Gastrocnemius medialis (tissue), 4 donors: ENCODE measurements at places on chromosomes 7 and 10. TPM values are rescaled to one million over a fixed set of nuclear protein-coding genes. Genes with fewer than 3 reads are reported as not detected.

The ZNF488 gene
- not detected for total RNA-seq

The CFAP69 gene
- total RNA-seq = 1.6 TPM

- H3K4me1 ChIP-seq = no peaks in the 10 kb centered on the region
- no peak overlapping the region for H3K27ac ChIP-seq
- no peak for DNase-seq
- H3K4me3 ChIP-seq = no peak overlapping the region
Observed at GRCh38 chr7:103833401-103833800, 156.1 kb downstream of the RELN start.

- H3K4me1 ChIP-seq = no peaks in the 10 kb centered on the region
- no peak overlapping the region for H3K4me3 ChIP-seq
- H3K27me3 ChIP-seq = no peaks in the 10 kb centered on the region
Observed at GRCh38 chr7:34451923-34452322, 206.1 kb upstream of the NPSR1 start.

GRCh38 chr7:28157831-28158416 is 22.7 kb downstream of the JAZF1 start:
- H3K27me3 ChIP-seq = no peaks in the 10 kb centered on the region
- H3K4me3 ChIP-seq = no peak overlapping the region
- H3K36me3 ChIP-seq = no peaks in the 10 kb centered on the region
- no peak overlapping the region for H3K27ac ChIP-seq
- peaks cover 7% of the 10 kb centered on the region for H3K4me1 ChIP-seq

The SHH gene
- not detected for total RNA-seq

DNA sequence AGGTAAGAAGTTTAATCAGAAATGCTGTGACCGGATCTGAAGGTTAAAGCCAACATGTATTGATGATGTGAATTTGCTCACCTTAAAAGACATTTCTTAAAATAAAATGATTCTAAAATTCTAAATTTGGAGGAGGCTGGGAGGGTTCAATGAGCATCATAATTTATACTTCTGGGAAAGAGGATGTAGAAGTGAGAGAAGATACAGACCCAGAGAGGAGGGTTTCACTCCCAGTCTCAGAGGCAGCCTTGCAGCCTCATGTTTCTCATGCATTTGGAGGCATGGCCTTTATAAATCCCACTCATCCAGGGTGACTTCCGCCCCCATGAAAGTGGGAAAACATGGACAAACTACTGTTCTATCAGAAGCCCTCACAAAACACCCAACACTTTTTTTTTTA is 305.6 kb upstream of the PITRM1 start:
- no peak for DNase-seq
- peaks cover 9% of the 10 kb centered on the region for H3K4me1 ChIP-seq
- H3K36me3 ChIP-seq = no peaks in the 10 kb centered on the region
- H3K4me3 ChIP-seq = no peak overlapping the region

The NODAL gene
- total RNA-seq = not detected

GRCh38 chr10:93799155-93799708 is 41.5 kb downstream of the LGI1 start:
- H3K27ac ChIP-seq = no peak overlapping the region
- H3K4me1 ChIP-seq = no peaks in the 10 kb centered on the region
- H3K4me3 ChIP-seq = no peak overlapping the region
- DNase-seq = no peak
- H3K27me3 ChIP-seq = no peaks in the 10 kb centered on the region

DNA sequence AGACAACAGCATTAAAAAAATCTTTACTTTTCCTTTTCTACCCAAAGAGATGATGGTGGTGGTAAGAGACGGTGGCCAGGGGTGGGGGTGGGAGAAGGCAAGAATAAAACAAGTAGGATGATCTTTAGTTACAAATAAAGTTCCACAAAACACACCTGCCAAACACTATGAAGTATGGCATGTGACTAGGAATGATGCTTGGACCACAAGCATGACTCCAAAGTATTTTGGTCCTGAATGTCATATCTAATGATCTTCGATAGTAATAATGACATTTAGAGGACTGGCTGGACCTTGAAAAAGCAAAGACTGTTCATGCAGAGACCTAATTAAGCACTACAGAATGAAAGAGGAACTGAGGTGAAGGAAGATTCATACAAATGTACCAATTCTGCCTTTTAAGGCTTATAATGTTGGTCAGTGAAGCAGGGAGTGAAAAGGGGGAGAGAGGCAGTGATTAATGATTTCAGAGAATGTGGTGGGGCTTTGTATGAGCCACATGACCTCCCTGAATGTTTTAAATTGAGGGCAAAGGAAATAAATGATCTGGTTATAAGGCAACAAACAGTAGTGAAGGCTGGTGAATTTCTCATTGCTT is 29.6 kb upstream of the DKK1 start:
- no peak overlapping the region for H3K4me3 ChIP-seq
- H3K36me3 ChIP-seq = no peaks in the 10 kb centered on the region
- no peak overlapping the region for H3K27ac ChIP-seq
- DNase-seq = no peak
- peaks cover 25% of the 10 kb centered on the region for H3K4me1 ChIP-seq

DNA sequence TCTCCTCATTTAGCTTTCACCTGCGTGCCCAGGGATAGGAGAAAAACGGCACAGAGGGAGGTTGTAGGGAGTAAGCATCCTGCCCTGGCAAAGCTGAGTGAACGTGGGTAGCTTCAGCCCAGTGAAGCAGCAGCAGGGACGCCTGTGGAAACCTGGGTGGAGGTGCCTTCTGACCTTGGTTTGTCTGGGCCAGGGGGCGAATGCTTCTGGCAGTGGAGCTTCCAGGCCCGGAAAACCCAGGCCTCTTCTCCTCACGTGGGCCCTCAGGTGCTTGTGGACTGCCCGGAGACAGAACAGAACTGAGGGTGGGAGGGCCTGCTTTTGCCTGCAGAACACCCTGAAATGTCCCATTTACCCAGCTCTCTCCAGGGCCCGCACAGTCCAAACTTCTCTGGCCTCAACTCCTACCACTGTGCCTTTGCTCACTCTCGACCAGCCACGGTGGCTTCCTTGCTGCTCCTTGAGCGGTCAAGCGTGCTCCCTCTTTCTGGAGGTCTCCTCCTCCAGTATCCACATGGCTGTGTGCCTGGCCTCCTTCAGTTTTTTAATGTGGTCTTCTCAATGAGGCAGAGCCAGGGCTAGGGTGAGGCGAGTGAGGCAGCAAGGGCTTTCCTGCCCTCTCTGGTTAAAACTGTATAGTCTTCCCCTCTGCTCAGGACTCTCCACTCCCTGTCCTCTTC is 62.4 kb downstream of the TMEM209 start:
- no peaks in the 10 kb centered on the region for H3K4me1 ChIP-seq
- no peaks in the 10 kb centered on the region for H3K27me3 ChIP-seq
- H3K4me3 ChIP-seq = no peak overlapping the region
- H3K36me3 ChIP-seq = no peaks in the 10 kb centered on the region
- no peak overlapping the region for H3K27ac ChIP-seq
- no peak for DNase-seq

- H3K4me1 ChIP-seq = peaks cover 4% of the 10 kb centered on the region
- H3K4me3 ChIP-seq = no peak overlapping the region
- H3K36me3 ChIP-seq = no peaks in the 10 kb centered on the region
- H3K27me3 ChIP-seq = no peaks in the 10 kb centered on the region
- DNase-seq = no peak
Observed at GRCh38 chr7:47354831-47355541, 226.9 kb downstream of the TNS3 start.

GRCh38 chr7:137484326-137484725 is 140.8 kb upstream of the PTN start:
- no peak overlapping the region for H3K27ac ChIP-seq
- no peak overlapping the region for H3K4me3 ChIP-seq
- no peaks in the 10 kb centered on the region for H3K4me1 ChIP-seq
- DNase-seq = no peak
- H3K36me3 ChIP-seq = no peaks in the 10 kb centered on the region
- no peaks in the 10 kb centered on the region for H3K27me3 ChIP-seq

- no peaks in the 10 kb centered on the region for H3K36me3 ChIP-seq
- no peaks in the 10 kb centered on the region for H3K27me3 ChIP-seq
- H3K4me3 ChIP-seq = no peak overlapping the region
- DNase-seq = no peak
Observed at GRCh38 chr7:12583176-12583575, 12.7 kb downstream of the SCIN start.

DNA sequence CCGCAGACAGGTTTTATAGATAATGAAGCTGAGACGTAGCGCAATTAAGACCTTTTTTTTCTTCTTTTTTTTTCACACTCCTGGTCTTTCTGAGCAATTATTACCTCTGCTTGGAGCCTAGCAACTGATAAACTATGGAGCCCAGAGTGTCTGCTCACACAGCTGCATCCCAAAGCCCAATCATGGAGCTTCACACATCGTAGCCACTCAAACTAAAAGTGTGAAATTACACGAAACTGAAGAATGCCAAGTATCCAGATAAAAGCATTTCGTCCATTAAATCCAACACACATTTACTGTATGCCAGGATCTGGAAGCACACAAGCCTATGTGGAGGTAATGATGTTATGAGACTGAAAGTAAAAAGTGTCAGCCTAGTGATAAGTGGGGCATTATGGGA is 97.6 kb downstream of the NRP1 start:
- no peak overlapping the region for H3K4me3 ChIP-seq
- no peaks in the 10 kb centered on the region for H3K36me3 ChIP-seq
- H3K27ac ChIP-seq = no peak overlapping the region

The TAF3 gene
- 10.1 TPM for total RNA-seq

GRCh38 chr10:299969-300368 is 164.7 kb downstream of the ZMYND11 start:
- H3K27me3 ChIP-seq = no peaks in the 10 kb centered on the region
- DNase-seq = no peak

DNA sequence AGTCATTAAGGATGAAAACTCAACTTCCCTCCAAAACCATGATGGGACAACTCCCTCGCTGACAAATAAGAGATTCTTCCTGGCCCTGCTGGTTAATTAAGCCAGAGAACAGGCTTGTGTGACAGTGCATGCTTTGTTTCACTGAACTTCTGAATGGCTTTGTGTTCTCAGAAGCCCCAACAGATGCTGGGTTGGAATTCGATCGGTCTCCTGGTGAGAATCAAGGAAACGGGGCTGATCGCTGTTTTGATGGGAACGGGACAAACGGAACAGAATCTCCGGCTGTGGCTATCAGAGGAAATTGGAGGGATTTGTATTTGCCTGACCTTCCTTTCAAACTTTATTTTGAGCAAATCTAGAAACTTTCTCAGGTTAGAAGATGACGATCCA is 145.0 kb downstream of the RNF216 start:
- H3K27me3 ChIP-seq = no peaks in the 10 kb centered on the region
- no peaks in the 10 kb centered on the region for H3K36me3 ChIP-seq
- peaks cover 42% of the 10 kb centered on the region for H3K4me1 ChIP-seq
- H3K4me3 ChIP-seq = no peak overlapping the region

DNA sequence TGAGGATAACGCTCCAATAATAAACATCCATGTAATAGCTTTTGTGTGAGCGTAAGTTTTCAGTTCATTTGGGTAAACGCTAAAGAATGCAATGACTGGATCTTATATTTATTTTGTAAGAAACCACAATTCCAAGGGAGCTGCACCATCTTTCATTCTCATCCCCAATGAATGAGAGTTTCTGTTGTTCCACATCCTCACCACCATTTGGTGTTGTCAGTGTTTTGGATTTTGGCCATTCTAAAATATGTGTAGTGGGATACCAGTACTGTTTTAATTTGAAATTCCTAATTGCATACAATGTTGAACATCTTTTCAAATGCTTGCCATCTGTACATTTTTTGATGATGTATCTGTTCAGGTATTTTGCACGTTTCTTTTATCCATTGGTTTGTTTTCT is 50.9 kb upstream of the SEMA3D start:
- no peak overlapping the region for H3K27ac ChIP-seq
- DNase-seq = no peak
- no peaks in the 10 kb centered on the region for H3K27me3 ChIP-seq
- H3K36me3 ChIP-seq = no peaks in the 10 kb centered on the region
- no peak overlapping the region for H3K4me3 ChIP-seq

The FAM237B gene
- not detected for total RNA-seq

DNA sequence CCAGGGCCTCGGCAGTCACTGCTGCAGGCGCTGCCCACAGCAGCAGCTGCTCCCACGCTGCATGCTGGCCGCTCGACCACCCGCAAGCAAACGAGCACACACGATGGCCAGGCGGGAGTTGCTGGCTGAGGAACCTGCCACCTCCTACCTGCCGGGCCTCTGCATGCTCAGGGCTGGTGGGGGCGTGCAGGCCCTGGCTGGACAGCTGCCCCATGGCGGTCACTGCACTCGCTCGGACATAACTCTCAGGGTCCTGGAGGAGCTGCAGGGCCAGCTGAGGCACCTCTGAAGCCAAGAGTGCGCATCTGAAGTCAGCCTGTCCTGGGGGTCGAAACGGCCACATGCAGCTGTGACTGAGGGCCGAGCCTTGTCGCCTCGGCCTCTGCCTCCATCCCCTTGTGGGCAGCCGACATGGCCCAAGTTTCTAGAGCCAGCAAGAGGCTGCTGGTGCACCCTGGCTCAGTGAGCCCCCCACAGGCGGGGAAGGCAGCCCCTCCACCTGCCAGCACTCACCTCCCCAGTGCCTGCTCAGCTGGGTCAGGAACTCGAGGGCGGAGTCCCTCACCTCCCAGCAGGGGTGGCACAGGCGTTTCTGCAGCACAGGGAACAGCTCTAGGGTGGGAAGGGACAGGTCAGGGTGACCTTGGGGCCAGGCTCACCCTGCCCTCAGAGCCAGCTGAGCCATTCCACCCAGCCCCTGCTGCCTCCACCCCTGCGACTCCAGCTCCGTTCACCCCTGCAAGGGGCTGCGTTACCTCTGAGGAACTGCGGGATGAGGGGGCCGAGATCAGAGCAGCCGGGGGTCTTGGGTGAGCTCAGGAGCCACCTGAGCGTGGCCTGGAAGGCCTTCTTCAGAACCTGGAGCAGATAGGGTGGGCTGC is 16.1 kb downstream of the BRAT1 start:
- no peaks in the 10 kb centered on the region for H3K36me3 ChIP-seq
- H3K27ac ChIP-seq = no peak overlapping the region
- H3K4me1 ChIP-seq = no peaks in the 10 kb centered on the region
- no peak for DNase-seq
- H3K4me3 ChIP-seq = no peak overlapping the region

GRCh38 chr7:138699661-138700060 is 1.5 kb downstream of the SVOPL start:
- no peaks in the 10 kb centered on the region for H3K4me1 ChIP-seq
- no peak overlapping the region for H3K4me3 ChIP-seq
- H3K27me3 ChIP-seq = no peaks in the 10 kb centered on the region
- H3K27ac ChIP-seq = no peak overlapping the region
